Trophoblast cell (in vitro differentiated cells and primary cell): ENCODE measurements at places on chromosomes 2 and 18.
A peak's percentile ranks its signal among the peaks of the same experiment; 100 is the strongest.

DNA sequence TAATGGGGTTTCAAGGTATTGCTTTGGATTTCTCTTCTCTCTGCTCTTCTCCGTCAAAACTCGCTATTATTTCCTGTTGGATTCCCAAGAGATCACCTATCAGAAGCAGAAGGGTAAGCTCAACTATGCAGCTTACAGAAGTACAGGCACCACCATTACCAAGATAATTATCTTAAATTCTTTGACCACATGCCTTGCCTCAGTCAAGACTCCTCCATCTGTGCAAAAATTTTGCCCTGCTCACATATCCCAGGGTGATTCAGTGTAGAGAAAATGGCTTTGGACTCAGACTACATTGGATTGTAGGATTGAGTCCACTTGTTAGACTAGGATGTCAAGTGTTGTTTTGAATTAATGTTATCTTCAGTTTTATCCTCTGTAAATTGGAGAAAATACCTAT lies 698.7 kb downstream of the TDRD15 start:
- DNase-seq: peak; percentile 31

DNA sequence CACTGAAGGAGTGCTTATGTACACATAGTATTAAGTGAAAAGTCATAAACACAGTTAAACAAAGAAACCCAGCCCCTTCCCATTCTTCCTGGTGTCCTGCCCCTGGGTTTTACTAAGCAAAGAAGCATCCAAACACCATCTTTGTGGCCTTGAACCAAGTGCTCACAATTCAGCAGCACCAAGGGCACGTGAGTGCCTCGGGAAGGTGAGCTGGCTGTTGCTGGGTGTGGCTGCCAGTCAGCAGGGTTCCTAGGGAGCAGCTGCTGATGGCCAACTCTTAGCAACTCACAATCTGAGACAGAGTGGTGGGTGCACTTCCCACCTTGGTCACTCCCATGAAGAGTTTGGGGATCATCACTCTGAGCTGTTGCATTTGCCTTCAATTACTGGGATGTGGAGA lies 97.7 kb upstream of the PGAP1 start:
- no peak for DNase-seq

DNA sequence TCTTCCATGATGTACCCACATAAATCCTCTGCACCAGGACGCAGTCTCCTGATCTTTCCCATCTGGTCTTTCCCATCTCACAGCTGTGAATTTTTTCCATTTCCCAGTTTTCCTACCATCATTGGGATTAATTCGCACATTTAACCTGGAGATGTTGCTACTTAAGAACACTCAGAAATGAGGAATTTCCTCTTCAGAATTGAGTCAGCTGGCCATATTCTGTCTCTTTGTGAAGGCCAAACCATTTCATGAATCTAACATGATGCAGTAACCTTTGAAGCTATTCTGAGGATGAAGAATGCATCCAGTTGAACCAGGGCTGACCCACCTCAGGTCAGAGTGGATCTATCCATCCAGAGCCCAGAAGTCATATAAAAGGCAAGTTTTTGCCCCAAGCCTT lies 326.8 kb downstream of the SETBP1 start:
- DNase-seq: no peak

GRCh38 chr2:30301551-30301950 lies 70.2 kb downstream of the LBH start:
- DNase-seq: no peak

DNA sequence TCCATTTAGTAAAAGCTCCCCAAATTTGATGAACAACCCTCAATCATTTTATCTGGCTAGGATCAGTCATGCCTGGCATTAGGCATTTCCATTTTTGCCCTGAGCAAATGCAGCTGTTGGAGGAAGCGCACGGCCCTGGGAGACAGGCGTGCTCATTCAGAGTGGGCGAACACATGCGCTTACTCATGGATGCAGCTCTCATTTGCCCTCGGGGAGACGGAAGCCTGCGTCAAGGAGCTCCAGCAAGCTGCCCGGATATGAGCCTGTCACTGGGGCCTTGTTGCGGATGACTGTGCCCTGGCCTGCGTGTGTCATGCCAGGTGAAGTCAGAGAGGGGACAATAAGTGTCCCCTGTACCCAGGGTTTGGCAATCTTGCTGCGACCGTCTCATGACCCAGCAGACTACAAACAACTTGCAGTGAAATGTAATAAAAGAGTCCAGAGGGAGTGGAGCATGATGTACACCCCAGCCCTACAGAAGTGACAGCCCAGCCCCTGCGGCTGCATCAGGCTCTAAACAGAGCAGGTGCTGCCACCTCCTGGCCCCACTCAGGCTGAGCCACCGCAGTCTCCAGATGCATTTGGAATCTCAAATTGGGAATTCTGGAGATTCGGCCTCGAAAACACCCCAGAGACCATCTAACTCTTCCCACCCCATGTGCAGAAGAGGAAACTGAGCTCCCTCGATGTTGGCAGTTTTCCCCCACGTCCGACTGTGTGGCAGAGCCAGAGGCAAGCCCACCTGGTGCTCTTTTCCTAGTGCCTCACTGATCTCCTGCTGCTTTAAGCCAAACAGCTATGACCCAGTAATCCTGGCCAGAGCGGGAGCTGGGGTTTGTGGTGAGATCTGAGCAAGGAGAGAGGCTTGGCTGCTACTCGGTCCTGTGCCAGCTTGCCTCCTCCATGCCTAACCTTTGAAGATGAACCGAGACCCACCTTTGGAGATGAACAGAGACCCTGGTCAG lies 105.0 kb upstream of the ALK start:
- peak; percentile 97 for DNase-seq
